ENCODE measurements at places on chromosomes 6 and 20. TPM values are rescaled to one million over a fixed set of nuclear protein-coding genes. Genes with fewer than 3 reads are reported as not detected.

Gene MAS1
- total RNA-seq, result not detected

Gene GPSM3
- 332 TPM for total RNA-seq

Gene PHACTR3
- not detected for total RNA-seq

Gene GRM1
- total RNA-seq, result not detected

Gene VIP
- total RNA-seq, result not detected

All from activated naive CD4-positive, alpha-beta T cell treated with anti-CD3 and anti-CD28 coated beads, Interleukin-2, amount 10 ng/mL, durations not matched to agents 5 hours and 36 hours (primary cell).